ENCODE measurements at places on chromosomes 16 and 17.

DNA sequence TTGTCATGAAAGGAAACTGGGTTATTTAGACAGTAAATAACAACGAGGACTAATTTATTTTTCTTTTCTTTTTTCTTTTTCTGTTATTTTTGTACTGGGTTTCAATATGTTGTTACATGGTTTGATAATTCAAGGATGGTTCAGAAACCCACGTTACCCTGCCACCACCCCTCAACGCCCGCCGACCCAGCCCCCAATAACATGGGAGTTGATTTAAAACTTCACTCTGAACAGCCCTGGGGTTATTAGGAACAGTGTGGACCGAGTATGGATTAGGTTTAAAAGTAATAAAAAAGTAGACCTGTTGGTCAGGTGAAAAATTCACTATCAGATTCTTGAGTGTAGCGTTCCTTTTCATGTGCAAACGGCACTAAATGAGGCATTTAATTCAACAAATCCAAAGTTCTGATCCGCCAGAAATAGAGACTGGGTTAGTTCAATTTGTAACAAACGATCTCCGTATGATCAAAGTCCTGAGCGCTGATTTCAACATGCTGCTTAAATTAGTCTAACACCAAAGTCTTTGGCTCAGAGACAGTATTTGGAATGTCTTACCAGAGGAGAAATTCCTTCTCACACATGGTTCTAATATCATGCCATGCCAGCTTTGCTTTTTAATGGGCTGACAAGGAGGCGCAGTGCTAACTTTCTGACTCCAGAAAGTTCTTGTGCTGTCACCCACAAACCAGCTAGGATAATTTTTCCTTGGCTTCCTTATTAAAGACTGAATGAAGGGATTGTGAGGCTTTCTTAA is 173.1 kb upstream of the IRX3 start:
- no peak for DNase-seq

- no peak for DNase-seq
Observed at GRCh38 chr16:67531247-67531646, 2.6 kb downstream of the RIPOR1 start.

DNA sequence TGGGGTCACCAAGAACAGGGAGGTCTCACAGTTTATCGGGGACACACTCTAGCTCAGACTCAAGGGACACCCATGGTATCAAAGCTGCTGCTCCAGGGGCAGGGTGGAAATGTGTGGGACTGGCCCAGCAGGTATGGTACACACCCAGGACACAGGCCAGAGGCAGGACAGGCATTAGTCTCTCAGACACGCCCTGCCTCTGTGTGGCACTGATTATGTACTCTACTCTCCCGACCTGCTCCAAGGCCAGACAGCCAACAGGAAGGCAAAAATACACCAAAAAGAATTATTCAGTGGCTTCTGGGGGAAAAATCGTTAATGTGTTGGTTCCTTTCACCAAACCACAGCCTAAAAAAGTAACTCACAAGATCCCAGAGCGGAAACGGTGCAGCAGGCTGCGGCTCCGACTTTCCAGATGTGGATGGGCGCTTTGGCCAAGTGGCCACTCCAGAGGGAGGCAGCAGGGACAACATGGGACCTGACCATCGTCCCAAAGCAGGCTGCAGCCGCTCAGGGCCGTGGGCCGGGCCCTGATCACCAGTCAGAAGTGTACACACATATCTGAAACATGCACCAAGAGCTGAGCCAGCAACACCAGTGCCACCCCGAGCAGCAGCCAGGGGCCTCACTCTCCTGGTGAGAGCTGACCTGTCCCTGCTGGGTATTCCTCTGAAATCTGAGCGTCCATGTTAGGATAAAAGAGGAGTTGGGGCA is 1.0 kb upstream of the SIRT7 start:
- no peak for DNase-seq

GRCh38 chr16:20782470-20782869 is 18.7 kb downstream of the ACSM3 start:
- no peak for DNase-seq

DNA sequence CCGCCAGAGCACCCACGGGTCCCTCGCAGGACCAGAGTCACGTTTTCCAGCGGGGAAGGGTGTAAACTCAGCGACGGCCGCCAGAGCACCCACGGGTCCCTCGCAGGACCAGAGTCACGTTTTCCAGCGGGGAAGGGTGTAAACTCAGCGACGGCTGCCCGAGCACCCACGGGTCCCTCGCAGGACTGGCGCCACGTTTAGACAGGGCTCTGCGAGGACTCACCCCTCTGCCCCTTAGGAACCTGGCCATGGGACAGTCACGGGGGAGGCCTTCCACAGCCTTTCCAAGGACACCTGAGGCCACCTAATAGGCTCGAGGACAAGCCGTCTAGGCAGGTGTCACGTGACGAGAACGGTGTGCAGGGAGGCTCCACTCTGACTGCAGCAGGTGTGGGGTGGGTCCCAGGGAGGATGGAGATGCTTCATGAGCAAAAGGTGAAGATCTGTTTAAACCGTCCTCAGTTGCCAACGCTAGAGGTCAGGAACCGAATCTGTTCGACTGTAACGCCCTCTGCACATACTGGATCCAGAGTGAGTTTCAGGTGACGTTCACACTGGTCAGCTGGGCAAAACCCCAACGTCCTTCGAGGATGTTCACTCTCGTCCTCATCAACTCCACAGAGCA is 48.0 kb upstream of the METRNL start:
- no peak for DNase-seq

- no peak for DNase-seq
Observed at GRCh38 chr17:21163101-21163500, 36.3 kb downstream of the DHRS7B start.

- DNase-seq = no peak
Observed at GRCh38 chr17:27898096-27898495, 4.9 kb upstream of the LYRM9 start.
